Psoas muscle (tissue), 8 donors: ENCODE measurements at places on chromosomes 7 and 10.

DNA sequence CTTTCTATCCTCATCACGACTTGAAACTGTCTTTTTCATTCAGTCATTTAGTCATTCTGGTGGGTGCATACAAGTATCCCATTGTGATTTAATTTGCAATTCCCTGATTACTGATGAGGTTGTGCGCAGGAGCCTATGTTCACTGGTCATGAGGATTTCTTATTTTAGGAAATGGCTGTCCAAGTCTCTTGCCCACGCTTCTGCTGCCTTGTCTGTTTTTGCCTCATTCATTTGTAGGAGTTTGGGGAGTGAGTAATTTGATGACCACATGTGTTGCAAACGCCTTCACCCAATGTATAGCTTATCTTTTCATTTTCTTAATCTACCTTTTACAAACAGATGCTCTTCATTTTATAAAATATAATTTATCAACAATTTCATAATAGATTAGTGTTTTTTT is 127.3 kb downstream of the ARHGAP22 start:
- DNase-seq = no peak

DNA sequence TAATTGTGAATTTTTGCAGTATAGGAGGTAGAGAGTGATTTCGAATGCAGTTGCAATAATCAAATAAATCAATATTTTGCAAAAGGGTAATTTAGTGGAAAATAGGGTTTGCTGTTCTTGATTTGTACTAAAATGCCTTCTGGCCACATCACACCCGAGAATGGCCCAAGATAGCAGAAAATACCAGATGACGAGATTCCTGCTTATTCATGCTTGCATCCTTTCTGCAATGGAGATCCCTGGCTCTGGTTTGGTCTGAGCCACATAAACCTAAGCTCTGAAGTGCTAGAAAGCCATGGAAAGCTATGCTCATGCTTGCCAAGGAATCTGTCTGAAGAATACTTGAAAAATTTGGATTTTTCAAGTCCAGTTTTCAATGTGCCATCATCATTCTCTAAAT is 634.2 kb upstream of the COBL start:
- no peak for DNase-seq

DNA sequence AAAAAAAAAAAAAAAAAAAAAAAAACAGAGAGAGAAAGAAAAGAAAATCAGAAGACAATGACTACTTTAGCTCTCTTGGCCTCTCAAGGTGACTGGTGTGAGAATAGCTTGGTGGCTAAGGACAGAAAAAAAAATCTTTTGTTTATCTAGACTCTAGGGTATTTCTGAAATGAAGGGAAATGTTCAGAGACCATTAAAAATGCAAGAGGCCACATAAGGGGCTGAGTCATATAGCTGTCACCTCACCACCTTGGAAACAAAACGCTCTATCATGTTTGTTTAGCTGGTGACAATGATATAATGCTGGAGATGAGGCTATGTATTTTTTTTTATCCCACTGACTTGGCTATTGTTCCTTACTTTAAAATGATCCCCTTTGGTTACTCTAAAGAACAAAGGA is 287.0 kb upstream of the CDC14C start:
- no peak for DNase-seq

DNA sequence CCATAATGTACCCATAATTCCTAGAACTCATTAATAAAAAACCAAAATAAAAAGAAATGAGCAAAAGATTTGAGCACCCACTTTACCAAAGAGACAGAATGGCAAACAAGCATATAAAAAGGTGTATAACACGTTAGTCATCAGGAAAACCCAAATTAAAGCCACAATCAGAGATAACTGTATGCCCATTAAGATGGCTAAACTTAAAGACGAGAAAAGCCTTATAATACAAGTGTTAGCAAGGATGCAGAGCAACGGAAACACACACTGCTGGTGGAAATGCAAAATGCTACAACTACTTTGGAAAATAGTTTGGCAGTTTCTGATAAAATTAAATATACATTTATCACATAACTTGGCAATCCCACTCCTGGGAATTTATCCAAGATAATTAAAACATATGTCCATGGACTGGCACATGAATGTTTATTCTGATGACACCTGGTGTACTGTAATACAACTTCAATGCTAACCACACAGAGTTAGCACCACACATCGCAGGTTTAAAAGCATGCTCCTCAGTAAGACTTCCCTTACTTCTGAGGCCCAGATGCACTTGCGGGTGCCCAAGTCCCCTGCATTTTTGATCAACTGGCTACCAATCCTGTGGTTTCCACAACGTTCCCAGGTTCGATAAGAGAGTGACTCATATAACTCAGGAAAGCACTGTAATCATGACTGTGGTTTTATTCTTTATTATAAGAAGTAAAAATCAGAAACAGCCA is 158.6 kb downstream of the SNX13 start:
- no peak for DNase-seq

- DNase-seq = no peak
Measured at GRCh38 chr7:133941496-133941895, 185.6 kb upstream of the LRGUK start.

GRCh38 chr10:103125323-103126267 is 67.5 kb downstream of the NT5C2 start:
- DNase-seq = no peak

DNA sequence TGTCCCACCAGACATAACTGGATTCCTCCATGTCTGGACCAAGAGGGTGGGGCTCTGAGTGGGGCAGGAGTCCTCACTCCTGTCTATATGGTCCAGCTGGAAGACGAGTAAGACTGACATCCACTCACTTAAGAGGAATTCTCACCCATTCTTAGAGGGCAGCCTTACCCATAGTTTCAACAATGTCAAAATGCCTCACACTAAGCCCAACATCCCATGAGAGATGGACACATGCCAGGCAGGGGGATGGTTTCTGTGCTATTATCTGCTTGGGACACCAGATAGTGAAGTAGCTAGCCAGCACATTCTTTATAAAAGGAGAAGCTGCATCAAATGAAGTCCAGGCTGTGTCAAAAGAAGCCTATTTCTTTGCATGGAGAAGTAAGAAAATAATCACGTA is 4.7 kb upstream of the LANCL2 start:
- DNase-seq = no peak

DNA sequence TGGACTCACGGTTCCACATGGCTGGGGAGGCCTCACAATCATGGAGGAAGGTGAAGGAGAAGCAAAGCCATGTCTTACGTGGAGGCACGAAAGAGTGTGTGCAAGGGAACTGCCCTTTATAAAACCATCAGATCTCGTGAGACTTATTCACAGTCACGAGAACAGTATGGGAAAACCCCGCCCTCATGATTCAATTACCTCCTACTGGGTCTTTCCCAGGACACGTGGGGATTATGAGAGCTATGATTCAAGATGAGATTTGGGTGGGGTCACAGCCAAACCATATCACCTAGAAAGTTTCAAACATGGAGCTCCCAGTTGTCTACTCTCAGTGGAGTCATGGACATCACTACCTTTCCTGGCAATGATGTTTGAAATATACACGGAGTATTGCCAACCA is 49.6 kb downstream of the CYCS start:
- no peak for DNase-seq

DNA sequence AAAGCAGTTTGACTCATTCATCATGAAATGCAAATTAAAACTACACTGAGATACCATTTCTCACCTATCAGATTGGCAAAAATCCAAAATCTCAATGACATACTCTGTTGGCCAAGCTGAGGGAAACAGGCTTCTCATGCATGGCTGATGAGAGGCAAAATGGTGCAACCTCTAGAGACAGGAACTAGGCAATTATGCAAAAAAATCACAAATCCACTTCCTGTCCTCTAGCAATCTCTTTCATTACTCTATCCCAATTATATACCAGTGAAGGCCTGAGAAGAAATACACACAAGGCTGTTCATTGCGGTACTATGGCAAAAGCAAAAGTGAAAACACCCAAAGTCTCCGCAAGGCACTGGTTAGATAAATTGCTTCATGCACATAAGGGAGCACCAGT is 25.9 kb upstream of the PTPRN2 start:
- no peak for DNase-seq

GRCh38 chr10:58241346-58241745 is 26.3 kb downstream of the IPMK start:
- DNase-seq = no peak

DNA sequence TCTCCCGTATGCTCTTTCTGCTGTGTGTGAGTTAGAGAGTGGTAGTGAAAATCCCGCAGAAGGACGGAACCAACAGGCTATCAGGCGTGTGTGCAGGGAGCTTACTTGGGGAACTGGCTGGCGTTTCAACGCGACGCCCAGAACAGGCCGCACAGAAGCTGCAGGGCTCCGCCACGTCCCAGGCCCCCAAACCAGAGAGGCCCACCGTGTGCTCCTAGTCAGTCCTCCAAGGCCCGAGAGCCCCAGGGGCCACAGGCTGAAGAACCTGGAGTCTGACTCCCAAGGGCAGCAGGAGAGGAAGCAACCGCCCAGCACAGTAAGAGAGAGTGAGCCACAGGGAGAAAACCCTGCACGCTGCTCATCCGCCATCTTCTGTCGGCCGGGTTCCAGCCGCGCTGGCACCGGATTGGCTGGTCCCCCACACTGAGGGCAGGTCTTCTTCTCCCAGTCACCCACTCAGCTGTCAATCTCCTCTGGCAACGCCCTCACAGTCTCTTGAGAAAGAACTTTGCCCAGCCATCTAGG is 730.6 kb upstream of the VSTM2A start:
- no peak for DNase-seq

DNA sequence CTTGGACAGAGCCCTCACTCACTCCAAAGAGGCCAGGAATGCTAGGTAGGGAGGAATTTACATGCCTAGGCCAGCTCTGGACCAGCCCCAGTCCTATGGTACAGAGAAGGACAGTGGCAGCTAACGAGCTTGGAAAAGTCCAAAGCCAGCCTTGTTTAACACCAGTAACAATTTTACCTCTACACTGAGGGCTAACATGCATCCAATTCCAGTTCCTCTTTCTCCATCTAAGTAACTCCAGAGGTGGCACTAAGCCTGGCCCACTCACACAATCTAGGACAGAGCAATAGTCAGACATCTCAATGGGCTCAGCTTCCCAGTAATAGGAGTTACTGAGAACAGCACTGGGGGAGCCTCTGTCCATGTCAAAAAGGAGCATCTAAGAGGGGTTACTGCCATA is 5.7 kb upstream of the LCOR start:
- DNase-seq = no peak

DNA sequence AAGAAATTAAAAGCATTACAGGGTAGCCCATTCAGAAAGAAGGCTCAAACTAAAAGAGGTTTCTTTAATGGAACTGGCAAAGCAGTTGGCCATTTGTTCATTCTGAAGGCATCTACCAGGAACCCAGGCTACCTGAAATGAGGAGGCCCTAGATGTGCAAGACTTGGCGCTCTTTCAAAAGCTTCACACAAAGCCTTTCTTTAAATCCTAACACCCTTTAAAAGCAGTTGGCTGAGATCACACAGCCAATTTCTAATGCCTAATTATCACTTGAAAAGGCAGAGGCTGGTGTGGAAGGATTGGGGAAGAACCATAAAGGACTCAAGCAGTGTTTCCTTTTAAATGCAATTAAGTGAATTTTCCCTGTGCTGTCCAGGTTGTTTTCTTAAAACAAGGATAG is 23.2 kb downstream of the PPP1R17 start:
- DNase-seq = no peak

- DNase-seq = peak; percentile 60
Measured at GRCh38 chr7:36283711-36284130, 105.9 kb upstream of the ANLN start.

DNA sequence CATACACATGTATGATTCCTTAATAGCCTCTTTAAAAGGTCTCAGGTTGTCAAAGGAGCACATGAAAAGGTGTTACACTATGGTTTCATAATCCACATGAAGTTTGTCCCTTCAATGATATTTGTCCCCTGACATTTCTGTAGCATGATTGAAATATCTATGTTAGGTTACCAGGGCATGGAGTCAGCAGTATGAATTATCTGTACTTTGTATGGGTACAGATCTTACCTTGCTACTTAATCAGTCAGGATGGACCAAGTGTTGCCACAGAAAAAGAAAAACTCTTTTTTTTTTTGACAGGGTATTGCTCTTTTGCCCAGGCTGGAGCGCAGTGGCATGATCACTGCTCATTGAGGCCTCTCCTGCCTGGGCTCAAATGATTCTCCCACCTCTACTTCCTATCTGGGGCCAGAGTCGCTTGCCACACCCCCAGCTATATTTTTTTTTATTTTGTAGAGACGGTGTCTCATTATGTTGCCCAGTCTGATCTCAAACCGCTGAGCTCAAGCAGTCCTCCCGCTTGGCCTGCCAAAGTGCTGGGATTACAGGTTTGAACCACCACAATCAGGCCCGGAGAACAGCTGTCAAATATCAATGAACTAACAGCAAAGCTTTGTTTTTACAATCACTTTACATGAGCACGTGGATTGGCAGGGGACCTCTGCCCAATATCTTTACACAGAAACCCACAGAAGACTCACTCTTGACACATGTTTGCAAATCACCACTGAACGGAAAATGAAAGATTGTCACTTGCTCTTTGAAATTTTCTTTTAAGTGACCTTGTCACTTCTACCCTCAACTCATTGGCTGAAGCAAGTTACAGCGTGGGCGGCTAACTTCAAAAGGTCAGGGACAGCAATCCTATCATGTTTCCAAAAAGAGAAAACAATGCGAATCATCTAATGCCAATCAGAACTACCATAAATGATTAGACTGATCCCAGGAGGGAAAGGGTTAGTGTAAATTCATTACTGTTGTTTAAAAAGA is 140.2 kb downstream of the PRKG1 start:
- DNase-seq = no peak

GRCh38 chr10:29723726-29724125 is 89.0 kb upstream of the SVIL start:
- DNase-seq = no peak

DNA sequence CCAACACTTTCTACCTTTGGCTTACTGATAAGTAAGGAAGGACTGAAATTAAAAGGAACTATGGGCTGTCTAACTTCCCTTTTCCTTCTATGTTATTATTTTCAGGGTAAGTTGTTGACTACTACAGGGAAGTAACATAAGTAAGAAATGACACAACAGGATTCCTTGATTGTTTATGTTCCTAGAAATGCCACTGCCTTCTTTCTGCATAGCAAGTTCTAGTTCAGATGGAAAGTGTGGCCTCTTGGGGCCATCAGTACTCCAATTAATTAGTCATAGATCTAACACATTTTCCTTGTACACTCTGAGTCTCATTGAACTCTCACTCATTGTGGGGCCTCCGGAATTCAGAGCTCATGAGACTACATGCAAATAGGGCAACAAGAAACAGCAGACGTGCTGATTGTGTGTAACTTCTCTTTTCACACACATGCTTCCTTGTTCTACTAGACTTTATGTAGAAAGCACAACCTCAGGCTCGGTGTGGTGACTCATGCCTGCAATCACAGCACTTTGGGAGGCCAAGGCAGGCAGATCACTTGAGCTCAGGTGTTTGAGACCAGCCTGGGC is 35.3 kb upstream of the HIBADH start:
- no peak for DNase-seq

DNA sequence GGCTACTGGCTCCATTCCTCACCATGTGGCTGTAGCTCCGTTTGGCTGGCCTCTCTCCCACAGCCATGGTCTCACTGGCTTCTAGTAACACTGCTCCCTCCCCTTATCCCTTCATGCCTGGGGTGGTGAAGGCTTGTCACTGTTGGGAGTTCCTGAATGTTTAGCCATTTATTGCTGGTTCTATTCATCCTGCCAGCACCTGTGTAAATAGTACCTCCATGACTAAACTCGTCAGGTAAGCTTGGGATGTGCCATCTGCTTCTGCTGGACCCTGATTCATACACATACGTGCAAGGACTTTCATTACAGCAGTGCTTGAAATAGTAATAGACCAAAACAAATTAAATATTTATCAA is 61.6 kb downstream of the CCDC71L start:
- no peak for DNase-seq

GRCh38 chr10:131747791-131748190 is 153.0 kb upstream of the PPP2R2D start:
- no peak for DNase-seq

- DNase-seq = no peak
Measured at GRCh38 chr7:38424750-38425463, 151.5 kb upstream of the TARP start.
